Gastroesophageal sphincter (tissue), 4 donors: ENCODE measurements at places on chromosomes 2 and 18.
A peak's percentile ranks its signal among the peaks of the same experiment; 100 is the strongest.

GRCh38 chr2:127535422-127535901 is at the start of gene MYO7B:
MYO7B (plus strand) TSS chr2:127535683; CDS start chr2:127559723, 24,040 bp downstream.
- no peak for ATAC-seq

DNA sequence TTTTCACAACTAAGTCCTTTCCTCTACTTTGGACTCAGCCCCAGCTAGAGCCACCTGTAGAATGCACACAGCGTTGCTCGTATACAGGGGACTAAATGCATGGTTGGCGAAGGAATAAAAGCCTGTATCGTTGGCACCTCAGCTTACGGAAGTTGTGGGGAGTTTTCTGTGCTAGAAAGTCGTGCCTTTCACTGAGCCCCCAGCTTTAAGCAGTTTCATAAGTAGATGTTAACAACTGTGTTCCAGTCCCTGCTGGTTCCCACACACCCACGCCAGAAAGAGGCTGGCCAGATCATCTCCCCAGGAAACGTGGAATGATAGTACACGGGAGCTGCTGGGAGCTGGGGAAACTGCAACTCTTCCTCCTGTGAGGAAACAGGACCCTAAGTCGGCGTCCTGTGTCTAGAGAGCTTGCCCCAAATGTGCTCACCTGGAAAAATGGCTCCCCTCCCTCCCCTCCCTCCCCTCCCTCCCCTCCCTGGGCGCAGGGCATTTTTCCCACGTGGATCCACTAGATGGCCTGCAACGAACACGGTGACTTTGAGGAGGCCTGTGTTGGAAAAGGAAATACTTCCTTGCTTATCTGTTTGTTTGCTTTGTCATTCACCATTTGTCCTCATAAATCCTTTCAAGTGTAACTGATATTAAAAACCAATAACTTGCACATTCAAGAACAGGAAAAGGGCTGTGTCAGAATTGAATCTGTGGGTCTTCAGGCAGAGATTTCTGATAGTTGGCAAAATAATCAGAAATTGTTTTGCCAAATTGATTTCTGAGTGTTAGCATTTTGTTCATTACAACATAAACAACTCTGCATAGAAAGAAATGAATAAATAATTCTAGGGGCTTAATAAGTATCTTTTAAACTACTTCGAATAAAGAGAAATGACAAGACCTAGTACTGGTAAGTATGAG is 43.9 kb upstream of the RFX8 start:
- ATAC-seq, result peak; percentile 29

- no peak for ATAC-seq
These were observed 46.8 kb downstream of the SEMA4F start for GRCh38 chr2:74700643-74701372.

GRCh38 chr2:67702937-67703336 is 305.8 kb downstream of the ETAA1 start:
- no peak for ATAC-seq

DNA sequence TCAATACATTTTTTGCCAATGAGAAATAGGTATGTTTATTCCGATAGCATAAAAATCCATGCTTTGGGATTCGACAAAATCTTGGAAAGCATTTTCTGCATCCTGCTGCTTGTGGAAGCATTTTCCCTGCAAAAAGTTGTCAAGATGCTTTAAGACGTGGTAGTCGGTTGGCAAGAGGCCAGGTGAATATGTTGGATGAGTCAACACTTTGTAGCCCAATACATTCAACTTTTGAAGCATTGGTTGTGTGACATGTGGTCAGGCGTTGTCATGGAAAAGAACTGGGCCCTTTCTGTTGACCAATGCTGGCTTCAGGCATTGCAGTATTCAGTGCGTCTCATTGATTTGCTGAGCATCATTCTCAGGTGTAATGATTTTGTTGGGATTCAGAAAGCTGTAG is 764.5 kb downstream of the TRIB2 start:
- ATAC-seq, result no peak

DNA sequence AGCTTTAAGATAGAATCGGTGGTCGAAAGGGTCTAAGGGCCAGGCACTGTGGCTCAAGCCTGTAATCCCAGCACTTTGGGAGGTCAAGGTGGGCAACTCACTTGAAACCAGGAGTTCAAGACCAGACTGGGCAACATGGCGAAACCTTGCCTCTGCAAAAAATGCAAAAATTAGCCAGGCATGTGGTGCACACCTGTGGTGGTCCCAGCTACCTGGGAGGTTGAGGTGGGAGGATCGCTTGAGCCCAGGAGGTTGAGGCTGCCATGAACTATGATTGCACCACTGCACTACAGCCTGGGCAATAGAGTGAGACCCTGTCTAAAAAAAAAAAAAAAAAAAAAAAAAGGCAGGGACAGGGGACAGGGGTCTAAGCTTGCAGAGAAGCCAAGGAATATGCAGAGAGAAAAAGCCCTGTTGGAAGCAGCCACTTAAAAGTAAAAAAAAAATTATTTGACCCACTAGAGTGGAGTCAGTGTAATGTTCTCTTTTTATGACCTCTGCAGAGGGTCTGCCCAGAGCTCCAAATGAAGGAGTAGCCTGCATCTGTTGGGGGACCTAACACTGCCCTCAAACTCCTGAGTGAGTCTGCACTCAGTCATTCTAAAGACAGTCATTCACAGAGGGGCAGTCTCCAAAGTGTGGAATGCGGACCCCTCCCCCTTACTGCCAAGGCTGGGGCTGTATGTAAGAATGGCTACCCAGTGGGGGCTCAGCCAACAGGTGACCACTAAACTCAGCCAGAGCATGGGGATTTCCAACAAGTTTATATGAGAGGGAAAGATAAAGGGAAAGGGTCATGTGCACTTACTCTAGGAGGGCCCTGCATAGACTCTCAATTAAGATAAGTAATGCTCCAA is 118.5 kb upstream of the CDCA7 start:
- no peak for ATAC-seq

GRCh38 chr2:195503208-195503607 is 153.8 kb upstream of the SLC39A10 start:
- no peak for ATAC-seq

GRCh38 chr2:34480366-34480765 is 881.3 kb upstream of the FAM98A start:
- no peak for ATAC-seq
